RWPE2 (cell line): ENCODE measurements at places on chromosomes 1 and 21.

DNA sequence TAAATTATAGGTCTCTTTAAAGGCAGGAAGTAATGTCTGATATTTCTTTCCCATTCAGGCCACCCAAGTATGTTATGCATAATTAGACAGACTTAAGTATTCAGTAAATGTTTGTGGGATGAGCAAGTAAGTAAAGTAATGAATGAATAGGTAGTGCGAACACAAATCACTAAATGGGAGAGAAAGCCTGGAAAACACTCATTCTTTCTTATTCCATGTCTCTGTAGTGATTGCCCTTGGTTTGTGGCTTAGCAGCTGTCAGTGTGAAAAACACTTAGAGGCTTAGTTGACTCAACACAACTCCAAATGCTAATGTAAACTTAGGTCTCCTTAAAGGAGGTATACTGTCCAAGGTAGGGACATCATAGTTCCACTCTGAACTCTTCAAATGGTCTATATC is 182.5 kb downstream of the ZC3H11B start:
- no peak for DNase-seq

GRCh38 chr1:40663324-40664166 is 1.9 kb downstream of the RIMS3 start:
- DNase-seq: no peak

- no peak for DNase-seq
Observed at GRCh38 chr1:106603616-106604015, 452.9 kb upstream of the PRMT6 start.

DNA sequence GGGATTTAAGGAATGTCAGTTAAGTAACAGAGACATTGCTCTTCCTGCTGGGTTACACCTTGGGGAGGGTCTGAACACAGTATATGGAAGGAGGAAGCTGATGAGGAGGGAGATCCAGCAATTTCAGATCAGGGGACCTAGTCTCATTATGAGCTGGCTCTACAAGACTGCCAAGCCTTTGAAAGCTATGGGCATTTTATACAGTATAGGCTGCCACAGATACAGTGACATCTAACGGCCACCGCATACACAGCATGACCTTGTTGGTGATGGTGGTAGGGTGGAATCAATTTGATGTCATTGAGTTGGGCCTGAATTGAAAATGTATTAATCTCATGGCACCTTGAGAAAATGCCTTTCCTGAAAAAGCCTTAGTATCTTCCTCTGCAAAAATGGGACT is 22.6 kb upstream of the ZP4 start:
- DNase-seq: no peak

DNA sequence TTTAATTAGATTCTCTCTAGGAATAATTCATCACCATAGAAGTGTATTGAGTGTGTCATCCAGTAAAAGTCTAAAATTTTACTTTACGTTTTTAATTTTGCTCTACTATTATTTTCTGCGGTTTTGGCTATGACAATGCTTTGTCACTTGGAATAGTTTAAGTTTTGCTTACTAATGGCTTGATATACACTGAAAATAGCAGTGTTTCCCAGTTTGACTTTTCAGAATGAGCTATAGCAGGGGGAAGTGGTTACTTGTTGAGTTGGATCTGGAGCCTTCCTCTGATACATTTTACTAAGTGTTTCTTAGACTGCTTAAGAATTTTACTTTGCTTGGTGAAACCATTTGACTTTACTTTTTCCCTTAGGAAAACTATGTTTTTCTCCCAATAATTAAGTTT is 5.0 kb downstream of the DNAJC16 start:
- DNase-seq: no peak

DNA sequence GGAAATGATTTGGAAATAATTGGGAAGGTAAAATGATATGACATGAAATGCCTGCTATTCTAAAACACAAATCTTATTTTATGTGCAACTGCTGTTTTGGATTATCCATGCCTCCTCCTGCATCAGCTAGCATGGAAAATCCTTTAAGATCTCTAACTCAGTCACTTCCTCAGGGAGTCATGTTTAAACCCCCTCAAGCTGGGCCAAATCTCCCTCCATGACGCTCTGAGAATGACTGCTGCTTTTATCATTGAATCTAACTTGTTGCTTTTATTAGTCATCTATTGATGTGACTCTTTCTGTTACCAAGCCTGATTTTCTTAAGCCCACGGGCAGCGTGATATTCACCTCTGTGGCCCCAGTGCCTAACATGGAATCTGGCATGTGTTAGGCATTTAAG is 324.8 kb downstream of the DISC1 start:
- no peak for DNase-seq

GRCh38 chr1:200228486-200228885 is 181.3 kb downstream of the ZNF281 start:
- DNase-seq: no peak

DNA sequence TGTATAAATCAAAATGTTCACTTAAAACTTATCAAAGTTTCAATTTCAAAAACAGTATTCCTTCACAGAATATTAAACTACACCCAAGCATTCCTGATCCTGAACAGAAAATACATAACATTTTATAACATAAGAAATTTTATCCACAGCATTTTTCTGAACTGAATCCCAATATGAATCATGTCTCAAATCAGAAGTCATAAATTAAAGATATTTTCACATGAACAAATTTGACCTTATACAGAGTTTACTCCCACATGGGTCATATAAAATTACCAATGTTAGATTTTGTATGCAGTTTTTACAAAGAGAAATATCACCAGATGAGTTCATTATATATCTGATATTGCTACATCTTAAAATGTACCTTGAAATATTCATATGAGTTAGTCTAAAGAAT is 48.6 kb upstream of the ASPM start:
- no peak for DNase-seq

- DNase-seq: no peak
Observed at GRCh38 chr1:220690140-220691052, at the start of gene C1orf115. Gene C1orf115, plus strand, starts transcription at chr1:220690363. Its CDS starts 40 bp downstream, at chr1:220690403.

GRCh38 chr1:150974580-150975478 is at the start of gene CERS2:
Gene CERS2, minus strand, starts transcription at chr1:150974835. Its CDS starts 5,745 bp downstream, at chr1:150969090.
- peak; percentile 75 for DNase-seq

DNA sequence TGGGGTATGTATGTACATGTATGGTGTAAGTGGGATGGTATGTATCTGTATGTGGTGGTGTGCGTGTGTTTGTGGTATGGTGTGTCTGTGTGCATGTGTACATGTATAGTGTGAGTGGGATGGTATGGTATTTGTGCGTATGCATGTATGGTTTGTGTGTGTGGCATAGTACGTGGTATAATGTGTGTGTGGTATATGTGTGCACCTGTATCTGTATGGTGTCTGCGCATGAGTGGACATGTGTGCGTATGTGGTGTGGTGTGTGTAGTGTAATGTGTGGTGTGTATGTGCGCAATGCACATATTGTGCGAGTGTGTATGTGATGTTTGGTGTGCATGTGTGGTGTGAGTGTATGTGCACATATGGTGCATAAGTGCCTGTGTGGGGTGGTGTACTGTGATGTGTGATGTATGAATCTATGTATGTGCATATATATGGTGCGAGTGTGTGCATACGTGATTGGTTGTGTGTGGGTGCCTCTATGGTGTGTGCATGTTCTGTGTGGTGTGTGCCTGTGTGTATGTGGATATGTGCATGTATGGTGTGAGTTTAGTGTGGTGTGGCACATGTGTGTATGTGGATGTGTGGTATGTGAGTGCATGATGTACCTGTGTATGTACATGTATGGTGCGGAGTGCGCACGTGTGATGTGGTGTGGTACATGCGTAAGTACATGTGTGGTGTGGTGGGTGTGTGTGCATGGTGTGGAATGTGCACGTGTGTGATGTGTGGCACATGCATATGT is 38.8 kb downstream of the WDR4 start:
- DNase-seq: no peak

DNA sequence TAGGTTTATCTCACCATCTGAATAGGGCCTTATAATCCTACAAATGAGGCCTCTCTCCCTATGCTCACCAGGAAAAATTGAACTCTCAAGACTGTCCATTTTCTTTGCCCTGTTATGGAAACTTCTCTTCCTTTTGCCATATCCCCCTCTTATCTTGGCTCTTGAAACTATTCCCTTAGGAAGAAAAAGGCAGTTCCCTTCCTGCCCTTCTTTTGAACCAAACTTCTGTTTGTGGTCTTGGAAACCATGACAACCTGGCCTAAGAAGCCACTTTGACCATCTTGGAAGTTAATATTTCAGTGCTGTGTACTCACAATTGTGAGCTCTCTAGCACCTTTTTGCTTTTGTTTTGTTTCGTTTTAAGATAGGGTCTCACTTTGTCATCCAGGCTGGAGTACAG is 40.0 kb downstream of the ATP2B4 start:
- DNase-seq: no peak

- DNase-seq: no peak
Observed at GRCh38 chr1:214205053-214205452, 75.9 kb upstream of the SMYD2 start.

DNA sequence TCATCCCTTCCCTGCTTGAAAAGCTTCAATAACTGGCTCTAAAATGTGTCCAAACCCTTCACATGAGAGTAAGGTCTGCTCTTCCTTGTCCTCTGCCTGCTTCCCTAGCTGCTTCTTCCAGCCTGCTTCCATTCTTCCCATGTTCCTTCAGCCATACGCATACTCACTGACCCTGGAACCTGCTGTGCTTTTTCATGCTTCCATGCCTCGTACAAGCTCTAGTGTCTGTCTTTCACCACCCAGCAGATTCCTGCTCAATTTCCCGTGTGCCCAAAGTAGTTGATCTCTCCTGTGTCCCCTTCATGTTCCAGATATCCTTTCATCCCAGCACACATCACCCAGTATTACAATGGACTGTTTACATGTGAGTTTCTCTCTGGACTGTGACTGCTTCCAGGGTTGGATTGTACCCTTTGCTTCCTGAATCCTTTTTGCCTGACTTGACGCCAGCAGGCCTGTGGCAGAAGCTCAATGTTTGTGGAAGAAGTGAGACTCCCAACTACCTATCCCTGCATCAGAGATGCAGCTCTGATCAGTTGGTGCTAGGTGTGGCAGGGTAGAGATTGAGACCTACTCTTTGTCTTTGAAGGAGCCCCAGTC is 35.9 kb upstream of the RNF19B start:
- DNase-seq: no peak

GRCh38 chr1:180577361-180577760 is 18.6 kb downstream of the OVAAL start:
- DNase-seq: no peak

GRCh38 chr21:35926003-35926740 is 134.2 kb downstream of the SETD4 start:
- no peak for DNase-seq

DNA sequence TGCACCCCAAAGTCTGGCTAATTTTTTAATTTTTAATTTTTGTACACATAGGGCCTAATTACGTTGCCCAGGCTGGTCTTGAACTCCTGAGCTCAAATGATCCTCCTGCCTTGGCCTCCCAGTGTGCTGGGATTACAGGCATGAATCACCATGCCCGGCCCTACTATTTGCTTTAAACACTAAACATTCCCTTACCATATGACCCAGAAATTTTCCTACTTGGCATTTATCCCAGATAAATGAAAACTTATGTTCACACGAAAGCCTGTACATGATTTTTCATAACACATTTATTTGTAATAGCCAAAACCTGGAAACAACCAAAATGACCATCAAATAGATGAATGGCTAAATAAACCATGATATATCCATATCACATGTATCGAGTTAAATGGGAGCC is 35.8 kb downstream of the NDUFS5 start:
- no peak for DNase-seq

DNA sequence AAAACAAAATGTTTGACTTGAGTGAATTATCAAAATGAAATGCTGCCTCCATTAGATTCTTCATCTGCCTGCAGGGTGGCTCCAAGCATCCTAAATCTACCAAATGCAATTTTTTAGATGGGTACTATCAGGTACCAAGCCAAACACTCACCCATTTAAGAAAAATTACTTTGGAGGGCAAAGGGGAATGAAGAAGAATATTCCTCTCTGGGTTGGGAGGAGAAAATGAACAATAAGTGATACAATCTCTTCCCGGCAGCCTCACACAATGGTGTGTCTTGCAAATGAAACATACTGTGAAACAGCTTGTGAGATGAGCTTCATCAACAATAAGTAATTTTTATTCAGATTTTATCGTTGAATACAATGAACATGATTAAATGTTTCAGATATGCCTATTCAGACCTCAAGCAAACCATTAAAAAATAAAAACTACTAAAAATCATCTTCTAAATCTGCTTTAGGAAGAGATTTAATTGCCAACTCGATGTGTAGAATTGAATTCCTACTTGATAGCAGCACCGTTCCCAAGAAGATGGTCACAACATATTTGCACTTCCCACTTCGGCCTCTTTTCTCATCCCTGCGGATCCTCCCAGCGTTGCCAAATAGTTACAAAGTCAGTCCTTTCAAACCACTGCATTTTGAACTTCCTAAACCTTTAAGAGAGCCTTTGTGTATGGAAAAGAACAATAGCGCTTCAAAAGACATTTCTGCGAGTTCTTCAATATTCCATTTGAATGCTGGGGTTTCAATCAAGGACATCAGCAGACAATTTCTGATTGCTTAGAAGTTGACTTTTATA is 2.7 kb downstream of the DAB1 start:
- DNase-seq: no peak

- no peak for DNase-seq
Observed at GRCh38 chr1:113325022-113325421, 65.3 kb upstream of the MAGI3 start.

GRCh38 chr21:33096426-33096825 is 26.5 kb downstream of the OLIG1 start:
- DNase-seq: no peak

GRCh38 chr1:67570486-67571143 is 114.4 kb upstream of the GADD45A start:
- DNase-seq: peak; percentile 84

GRCh38 chr1:34655206-34655874 is 99.5 kb upstream of the GJB5 start:
- DNase-seq: no peak

DNA sequence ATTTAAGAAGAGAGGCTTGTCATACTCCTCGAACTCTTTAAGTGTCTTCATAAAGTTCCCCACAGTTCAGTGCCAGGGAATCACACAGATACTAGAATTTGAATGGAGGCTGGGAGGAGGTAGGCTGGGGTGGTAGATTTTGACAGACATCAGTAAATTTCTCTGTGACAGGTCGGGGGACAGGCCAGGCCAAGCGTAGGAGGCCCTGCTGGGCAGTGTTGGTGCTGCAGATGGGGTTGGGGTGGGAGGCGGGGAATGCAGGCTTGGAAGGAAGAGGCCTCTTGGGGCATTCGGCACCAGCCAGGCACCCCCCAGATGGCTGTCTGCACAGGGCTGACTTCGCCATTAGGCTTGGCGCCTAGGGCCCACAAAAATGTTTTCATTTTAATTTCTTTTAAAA is 84.0 kb downstream of the MAN1C1 start:
- no peak for DNase-seq

GRCh38 chr1:6652986-6653385 is 28.3 kb downstream of the THAP3 start:
- DNase-seq: no peak

GRCh38 chr1:174965362-174966007 is 34.3 kb upstream of the CACYBP start:
- DNase-seq: no peak

- no peak for DNase-seq
Observed at GRCh38 chr1:150061632-150062101, 5.9 kb upstream of the VPS45 start.

DNA sequence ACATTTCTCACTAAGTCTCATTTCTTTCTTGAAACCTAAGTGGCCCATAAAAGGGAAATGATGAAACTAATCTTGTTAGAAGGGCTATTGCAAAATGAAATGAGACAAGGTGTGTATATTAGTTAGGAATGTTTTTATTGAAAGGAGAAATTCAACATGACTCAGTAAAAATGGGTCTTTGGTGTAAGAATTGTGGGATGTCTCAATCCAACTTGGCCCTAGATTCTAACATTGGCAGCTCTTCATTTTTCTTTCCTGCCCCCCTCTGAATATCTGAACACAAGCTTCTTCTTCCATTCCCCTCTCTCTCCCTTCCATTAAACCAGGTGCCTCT is 26.8 kb upstream of the TARBP1 start:
- no peak for DNase-seq
